ENCODE measurements at places on chromosomes 12 and 14.

DNA sequence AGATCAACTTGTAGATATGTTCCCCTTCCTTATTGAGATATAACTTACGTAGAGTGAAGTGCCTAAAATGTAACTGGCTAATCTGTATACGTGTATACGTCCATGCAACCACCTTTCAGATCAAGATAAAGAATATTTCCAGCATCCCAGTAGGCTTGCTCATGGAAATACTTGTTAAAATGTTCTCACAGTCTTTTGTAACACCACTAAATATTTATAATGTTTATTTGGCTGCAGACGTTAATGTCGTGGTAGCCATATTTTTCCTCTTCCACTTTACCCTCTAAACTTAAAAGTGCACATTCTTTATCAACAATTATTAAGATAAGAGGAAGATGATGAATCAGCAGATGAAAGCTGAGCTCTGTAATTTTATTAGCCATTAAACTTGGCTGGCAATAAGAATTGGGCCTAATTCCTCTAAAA lies 447.4 kb downstream of the AEBP2 start:
- no peak for DNase-seq

GRCh38 chr12:62304560-62304959 lies 44.4 kb downstream of the USP15 start:
- no peak for DNase-seq

DNA sequence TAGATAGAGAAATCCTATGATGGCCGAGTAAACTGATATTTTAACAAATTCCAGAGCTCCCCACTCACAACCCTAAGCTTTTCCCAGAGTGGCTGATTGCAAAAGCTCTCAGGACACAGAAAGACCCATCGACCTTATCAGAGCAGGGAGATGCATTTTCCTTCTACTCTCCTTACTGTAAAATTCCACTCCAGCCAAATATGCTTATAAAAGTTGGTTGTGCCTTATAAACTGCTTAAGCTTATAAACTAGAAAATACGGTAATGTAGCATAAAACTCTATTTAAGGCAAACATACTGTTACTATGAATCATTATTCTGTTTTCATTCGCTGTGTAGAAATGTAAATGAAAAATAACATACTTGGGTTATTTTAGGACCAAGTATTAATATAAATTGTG lies 41.6 kb upstream of the TRHDE start:
- DNase-seq, result no peak

GRCh38 chr12:75933101-75933500 lies 98.5 kb downstream of the PHLDA1 start:
- no peak for DNase-seq

- no peak for DNase-seq
These were observed 31.4 kb downstream of the SSPN start for GRCh38 chr12:26226629-26227360.

- no peak for DNase-seq
These were observed 795 bp upstream of the PXN start for GRCh38 chr12:120266180-120266870.

DNA sequence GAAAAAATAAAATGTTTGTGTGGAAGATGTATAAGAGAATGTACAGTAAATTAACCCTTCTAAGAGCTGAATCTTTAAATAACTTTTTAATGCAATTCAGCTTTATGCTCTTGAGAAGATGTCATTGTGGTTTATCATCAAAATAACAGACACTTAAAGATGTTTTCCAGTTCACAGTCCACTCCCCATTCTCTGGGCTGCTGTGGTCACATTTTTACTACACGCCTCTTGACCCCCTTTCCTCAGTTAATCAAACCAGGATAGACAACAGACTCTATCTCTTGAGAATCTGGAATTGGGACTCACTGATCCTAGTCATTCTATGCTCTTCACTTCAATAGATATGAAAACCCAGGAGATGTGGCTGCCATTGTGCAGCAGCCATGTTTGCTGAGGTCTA lies 24.7 kb upstream of the OR6J1 start:
- DNase-seq, result no peak

DNA sequence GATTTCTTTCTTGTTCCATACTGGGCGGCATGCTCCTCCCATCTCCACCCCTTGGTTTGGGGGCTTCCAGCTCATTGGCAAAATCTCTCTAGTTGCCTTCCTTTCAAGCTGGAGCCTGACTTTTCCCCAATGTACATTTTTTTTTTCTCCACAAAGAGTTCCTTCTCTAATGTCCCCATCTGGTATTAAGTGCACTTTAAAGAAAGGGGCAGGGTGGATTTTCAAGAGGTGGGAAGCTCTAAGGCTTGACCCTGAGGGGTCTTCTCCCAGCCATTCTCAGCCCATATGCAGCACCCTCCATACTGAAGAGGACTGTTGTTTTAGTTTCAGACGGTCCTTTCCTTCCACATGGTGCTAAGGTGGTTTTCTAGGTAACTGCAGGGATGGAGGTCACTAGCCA lies 5.8 kb upstream of the PIP4K2C start:
- no peak for DNase-seq

GRCh38 chr12:103964805-103965204 lies 867 bp upstream of the TDG start:
- DNase-seq, result no peak

- DNase-seq, result no peak
These were observed 73.5 kb upstream of the ARHGAP5 start for GRCh38 chr14:32003585-32003984.

DNA sequence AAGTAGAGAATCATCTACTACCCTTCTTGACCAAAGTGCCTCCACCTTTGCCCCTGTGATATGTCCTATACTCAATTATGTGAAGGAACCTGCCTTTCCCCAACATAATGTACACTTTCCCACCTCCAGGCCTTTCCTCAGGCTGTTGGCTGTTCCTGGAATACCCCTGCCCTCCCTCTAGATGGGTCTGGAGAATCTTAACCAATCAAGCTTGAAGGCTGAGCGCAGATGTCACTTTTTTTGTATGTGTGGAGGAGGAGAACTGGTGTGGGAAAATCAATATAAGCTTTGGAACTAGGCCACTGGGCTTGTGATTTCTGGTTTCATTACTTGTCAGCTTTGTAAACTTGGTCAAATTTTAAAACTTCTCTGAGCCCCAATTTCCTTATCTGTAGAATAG lies 4.7 kb downstream of the BMAL2 start:
- no peak for DNase-seq

- DNase-seq, result no peak
These were observed 48.3 kb upstream of the KCNMB4 start for GRCh38 chr12:70317781-70318180.

DNA sequence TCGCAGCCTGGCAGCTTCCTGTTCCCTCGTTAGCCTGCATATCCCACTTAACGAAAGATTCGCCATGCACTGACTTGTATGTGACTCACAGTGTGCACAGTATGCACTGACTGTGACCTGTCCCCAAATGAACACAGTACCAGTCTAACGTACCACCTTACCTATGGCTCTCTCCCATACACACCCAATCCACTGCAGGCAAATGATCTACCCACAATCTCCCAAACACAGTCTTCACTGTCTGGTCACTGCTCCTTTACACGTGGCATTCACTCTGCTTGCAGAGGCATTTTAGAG lies 163.5 kb upstream of the EEA1 start:
- no peak for DNase-seq

DNA sequence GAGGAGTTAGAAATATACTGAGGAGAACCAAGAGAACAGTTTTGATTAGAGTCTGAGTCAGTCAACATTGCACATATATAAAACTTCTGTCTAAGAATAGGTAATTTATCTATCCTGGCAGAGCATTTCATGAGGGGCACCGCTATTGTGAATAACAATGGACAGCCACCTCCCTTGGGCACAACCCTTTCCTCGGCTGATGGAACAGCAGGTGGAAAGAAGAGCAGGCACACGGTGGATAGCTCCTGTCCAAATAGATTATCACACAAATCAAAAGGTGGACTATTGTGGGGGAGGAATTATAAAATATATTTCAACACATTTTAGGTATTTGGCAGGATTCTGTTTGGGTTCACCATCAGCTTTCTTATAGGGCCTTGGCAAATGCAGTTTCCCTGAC lies 84.0 kb upstream of the PTPRB start:
- no peak for DNase-seq

DNA sequence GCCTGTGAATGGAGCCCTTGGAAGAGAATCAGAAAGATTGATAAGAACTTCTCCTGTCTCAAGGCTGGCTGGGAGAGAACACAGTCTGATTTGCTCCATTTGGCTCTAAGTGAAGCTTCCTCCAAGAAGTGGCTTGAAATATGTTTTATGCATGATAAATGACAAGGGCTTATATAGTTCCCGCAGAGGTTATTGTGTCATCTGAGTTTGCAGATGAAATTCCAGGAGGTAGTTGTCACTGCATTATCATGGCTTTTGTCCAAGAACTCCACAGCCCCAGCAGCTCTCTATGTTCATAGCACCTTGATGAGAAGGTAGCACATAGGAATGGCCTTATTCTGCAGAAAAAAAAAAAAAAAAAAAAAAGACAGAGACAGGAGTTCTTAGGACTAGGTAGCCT lies 108.5 kb downstream of the DACT1 start:
- DNase-seq, result no peak

GRCh38 chr12:114936148-114937079 lies 252.4 kb upstream of the TBX3 start:
- no peak for DNase-seq

- DNase-seq, result no peak
These were observed 769.4 kb upstream of the USP15 start for GRCh38 chr12:61490526-61491498.

DNA sequence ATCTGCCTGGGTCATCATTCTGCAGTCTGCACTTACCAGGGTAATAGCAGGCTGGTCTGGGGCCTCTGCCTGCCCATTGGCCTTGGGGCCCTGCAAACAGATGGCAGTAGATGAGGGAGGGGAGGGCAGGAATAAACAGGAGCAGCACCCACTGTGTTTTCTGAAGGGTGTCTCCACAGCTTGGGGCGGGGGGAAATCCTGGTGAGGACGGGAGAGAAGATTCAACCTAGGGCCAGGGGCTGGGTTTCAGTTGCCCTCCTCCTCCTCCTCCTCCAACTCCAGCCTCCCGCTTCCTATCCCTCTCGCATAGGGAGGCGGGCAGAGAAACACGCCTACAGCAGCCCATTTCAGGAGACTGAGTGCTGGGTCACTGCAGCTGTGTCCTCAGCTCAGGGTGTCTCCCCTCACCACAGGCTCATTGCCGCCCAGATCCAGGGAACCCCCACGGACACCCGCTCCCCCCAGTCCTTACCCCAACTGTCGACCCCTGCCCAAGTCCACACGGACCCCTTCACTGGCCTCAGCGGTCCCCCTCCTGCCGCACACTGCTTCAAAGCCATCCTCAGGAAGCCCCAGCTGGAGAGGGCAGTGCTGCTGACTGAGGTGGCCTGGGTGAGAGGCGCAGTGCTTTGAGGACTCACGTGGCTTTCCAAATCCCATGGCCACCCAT lies 9.1 kb upstream of the KRT80 start:
- no peak for DNase-seq

GRCh38 chr12:124919521-124920352 lies 5.3 kb upstream of the UBC start:
- DNase-seq, result no peak

DNA sequence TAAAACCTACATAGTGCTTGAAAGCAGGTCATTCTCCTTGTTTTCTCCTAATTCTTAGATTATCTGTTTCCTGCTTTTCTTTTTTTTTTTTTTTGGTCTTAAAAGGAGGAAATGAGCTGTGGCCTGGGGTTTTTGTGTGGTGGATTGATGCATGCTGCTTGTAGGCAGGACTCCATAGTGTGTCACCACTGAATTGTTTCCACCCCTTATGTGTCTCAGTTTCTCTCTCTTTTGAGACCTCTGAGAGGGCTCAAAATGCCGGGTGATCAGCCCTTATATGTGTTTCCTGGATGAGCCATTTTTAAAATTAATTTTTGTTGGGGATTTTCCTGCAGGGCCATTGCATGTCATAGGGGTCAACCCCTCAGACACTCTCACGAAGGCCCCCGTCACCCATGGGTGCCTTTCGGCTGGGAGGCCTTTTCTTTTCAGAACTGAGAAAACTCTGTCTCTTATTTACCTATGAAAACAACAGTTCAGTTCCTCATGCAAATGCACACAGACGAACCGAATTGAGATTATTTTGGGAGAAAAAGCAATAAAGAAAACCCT lies 32.0 kb upstream of the LRRK2 start:
- DNase-seq, result no peak

DNA sequence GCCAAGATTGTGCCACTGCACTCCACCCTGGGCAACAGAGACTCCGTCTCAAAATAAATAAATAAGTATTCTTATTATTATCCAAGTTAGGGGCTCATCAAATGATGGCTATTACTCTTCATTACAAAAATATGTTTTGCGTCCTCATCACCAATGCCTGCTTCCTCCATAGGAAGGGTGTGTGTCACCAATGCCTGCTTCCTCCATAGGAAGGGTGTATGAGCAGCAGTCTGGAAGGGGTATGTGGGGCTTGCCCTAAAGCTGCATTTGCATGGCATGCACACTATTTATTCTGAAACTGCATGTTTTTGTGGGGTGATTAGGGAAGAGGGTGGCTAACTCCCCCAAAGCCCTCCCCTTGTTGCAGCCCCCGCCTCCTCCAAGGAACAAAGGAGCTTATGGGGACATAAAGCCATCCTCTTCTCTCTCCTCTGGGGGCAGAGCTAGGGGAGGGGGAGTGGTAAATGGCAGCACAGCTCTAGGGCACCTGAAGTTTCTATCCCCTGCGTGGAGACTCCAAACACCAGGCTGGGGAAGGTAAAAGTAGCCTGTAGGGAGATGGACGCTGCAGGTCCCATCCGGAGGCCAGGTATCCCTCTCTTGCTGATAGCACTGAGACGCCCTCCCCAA lies 1.3 kb downstream of the CAMKK2 start:
- no peak for DNase-seq

DNA sequence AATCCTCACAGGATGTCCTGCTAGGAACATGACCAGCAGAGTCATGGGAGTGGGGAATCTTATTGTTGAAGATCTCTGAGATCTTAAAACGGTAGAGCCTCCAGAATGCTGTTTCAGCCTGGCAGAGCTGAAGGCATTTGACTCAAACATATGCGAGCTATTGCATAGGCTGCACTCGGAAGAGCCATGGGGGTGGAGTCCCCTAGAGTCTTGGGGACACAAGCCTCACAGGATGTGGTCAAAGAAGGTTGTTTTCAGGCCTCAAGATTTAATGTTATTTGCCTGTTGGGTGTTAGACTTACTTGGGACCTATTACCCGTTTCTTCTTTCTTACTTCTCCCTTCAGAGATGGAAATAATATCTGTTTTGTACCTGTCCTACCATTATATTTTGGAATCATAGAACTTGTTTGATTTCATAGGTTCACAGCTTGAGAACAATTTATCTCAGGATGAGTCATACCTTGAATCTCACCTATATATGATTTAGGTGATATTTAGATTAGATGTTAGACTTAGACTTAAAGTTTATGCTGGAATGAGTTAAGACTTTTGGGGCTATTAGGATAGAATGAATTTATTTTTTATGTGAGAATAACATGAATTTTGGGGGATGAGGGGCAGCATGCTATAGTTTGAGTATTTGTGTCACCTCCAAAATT lies 172.2 kb upstream of the ATP2B1 start:
- no peak for DNase-seq

All from NCI-H1092 (cell line).